CD4-positive, alpha-beta T cell (primary cell): ENCODE measurements at places on chromosomes 2 and 18.

- DNase-seq: no peak
These were observed 28.0 kb downstream of the CD28 start for GRCh38 chr2:203734276-203734983.

- no peak for DNase-seq
These were observed 8.8 kb upstream of the SMAD7 start for GRCh38 chr18:48959551-48959920.

- no peak for DNase-seq
These were observed 245.7 kb downstream of the IKZF2 start for GRCh38 chr2:212905640-212906201.

DNA sequence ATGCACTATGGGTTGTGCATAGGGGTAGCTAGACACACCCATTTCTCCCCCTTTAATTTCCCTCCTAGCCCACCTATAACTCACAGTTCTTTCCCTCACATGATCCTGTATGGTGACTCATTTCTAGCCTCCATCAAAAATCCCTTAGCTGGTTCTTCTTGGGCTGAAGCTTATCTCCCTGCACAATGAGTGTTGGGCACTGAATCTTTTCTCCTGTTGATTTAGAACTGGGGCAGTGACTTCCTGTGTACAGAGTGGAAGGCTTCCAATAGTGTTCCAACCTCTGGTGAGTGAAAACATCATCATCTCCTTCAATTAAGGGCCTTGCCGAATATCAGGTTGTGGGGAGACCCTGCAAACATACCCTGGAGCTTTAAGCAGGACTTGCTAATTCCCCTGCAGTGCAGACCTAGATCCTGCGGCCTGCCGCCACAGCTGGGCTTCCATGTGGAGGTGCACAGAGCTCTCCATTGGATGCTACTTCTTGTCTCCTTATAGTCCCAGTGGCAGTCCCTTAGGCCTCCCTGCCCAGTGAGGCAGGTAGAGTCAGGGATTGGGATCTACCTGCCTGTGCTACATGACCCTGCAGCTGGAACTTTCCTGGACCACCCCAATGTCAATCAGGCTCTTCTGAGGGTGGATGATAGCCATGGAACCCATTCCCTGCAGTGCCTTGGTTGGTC is 121.8 kb downstream of the PLB1 start:
- no peak for DNase-seq

GRCh38 chr2:69831354-69831905 is 2.0 kb downstream of the GMCL1 start:
- DNase-seq: peak; percentile 11

GRCh38 chr2:120938045-120938771 is 202.5 kb downstream of the GLI2 start:
- no peak for DNase-seq

GRCh38 chr2:206323486-206323885 is 49.0 kb downstream of the ZDBF2 start:
- DNase-seq: no peak

- no peak for DNase-seq
These were observed 35.5 kb upstream of the SLC35F5 start for GRCh38 chr2:113791697-113792590.

DNA sequence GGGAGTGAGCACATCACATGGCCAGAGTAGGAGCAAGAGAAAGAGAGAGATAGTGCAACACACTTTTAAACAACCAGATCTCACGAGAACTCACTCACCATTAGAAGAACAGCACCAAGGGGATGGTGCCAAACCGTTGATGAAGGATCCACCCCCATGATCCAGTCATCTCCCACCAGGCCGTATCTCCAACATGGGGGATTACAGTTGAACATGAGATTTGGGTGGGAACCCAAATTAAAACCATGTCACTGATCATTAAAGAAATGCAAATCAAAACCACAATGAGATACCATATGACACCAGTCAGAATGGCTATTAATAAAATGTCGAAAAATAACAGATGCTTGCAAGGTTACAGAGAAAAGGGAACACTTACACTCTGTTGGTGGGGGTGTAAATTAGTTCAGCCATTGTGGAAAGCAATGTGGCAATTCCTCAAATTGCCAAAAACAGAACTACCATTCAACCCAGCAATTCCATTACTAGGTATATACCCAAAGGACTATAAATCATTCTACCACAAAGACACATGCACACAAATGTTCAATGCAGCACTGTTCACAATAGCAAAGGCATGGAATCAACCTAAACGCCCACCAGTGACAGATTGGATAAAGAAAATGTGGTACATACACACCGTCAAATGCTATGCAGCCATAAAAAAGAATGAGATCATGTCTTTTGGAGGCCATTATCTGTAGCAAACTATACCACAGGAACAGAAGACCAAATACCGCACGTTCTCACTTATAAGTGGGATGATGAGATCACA is 137.1 kb downstream of the COL6A3 start:
- no peak for DNase-seq

DNA sequence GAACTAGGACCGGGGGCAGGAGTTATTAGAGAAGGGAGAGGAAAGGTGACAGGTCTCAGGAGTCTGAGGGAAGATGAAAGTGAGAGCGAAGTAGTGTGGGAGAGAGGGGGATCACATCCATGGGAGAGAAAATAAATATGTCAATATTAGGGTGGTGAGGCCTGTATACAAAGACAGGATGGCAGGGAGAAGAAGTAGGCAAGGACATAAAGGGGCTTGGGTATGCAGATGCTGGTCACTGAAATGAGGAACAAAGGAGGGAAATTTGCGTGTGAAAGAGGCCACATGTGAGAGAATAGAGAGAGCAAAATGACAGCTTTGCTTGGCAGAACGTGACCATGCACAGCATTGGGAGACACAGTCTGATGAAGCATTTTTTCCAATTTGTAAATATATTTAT is 13.6 kb downstream of the METAP1D start:
- no peak for DNase-seq

- no peak for DNase-seq
These were observed 677.5 kb upstream of the FSHR start for GRCh38 chr2:49831698-49832367.

DNA sequence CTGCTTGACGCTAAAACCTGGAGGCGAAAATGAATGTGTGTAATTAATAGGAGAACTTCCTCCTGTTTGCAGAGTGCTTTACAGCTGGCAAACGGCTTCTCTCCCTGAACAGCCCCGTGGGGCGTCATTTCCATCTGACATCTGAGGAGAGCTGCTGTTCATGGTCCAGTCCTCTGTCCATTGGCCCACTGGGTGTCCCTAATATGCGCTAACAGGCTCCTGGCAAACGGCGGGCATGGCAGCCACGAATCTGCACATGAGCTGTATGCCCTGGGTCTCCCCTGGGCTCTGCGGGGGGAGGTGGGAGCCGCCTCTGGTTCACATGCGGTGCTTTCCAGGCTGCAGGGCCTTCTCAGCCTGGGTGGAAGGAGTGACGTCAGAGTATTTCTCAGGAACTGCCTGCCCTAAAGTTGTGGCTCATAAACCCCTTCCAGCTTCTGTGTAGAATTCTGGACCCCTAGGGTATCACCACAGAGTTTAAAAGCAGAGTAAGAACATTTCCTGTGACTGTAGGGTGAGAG is 73.2 kb downstream of the LRRFIP1 start:
- peak; percentile 48 for DNase-seq

GRCh38 chr2:111667001-111667400 is 217.0 kb downstream of the ANAPC1 start:
- DNase-seq: no peak

GRCh38 chr18:37662546-37663339 is 97.1 kb upstream of the CELF4 start:
- DNase-seq: no peak

DNA sequence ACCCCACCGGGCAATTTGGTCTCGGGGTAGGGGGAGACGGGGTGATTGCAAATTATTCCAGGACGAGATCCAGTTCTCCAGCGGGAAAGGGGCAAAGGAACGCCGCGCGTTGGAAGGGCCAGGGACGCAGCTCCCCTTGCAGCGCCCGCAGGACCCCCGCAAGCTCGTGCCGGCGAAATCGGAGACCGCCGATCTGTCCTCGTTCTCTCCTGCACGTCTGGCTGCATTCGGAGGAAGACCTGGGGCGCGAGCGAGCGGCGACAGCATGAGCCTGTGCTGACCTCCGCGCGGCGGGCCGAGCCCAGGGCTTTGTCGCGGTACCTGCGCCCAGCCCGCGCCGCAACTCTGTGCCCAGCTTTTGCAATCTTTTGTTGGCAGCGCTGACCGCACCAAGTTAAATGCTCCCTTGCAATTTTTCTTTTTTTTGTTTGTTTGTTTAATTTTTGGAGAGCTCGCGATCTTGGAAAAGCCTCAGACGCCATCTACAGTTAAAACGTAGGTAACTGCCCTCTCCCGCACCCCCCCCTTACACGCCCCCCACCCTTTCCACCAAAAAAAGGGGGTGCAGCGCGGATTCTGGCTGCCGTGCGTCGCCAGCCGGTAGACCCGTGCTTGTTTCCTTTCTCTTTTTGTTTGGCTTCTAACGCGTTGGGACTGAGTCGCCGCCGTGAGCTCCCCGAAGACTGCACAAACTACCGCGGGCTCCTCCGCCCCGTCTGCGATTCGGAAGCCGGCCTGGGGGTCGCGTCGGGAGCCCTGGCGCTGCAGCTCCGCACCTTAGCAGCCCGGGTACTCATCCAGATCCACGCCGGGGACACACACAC is 667 bp downstream of the TRIB2 start:
- DNase-seq: peak; percentile 48

DNA sequence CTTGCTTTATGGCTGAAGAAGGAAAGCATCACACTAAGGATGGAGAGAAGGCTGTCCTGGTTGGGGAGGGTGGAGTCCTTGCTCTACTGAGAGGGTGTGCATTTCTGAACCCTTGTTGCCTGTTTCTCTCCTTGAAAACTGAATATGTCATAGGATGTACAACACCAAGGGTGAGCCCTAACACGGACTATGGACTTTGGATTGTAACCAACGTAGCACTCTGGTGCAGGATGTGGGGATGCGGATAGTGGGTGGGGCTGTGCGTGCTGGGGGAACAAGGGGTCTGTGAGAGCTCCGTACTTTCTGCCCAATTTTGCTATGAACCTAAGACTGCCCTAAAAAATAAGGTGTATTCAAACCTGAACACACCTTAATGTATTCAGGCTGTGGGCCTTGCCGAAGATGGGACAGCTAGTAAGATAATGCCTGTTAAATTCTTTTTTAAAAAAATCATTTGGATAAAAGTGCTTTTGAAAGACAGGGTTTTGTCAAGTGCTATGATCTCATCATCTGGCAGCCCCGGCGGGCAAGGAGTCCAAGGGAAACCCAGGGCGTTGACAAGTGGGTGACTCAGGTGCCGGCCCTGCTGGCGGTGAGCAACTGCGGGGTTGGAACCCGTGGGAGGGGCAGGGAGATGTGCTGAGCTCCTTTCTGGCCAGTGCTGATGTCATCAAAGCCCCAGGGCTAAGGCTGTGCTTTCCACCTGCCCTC is 54.0 kb downstream of the GATA6 start:
- DNase-seq: peak; percentile 5

GRCh38 chr2:6855860-6856547 is 9.7 kb downstream of the CMPK2 start:
- no peak for DNase-seq

DNA sequence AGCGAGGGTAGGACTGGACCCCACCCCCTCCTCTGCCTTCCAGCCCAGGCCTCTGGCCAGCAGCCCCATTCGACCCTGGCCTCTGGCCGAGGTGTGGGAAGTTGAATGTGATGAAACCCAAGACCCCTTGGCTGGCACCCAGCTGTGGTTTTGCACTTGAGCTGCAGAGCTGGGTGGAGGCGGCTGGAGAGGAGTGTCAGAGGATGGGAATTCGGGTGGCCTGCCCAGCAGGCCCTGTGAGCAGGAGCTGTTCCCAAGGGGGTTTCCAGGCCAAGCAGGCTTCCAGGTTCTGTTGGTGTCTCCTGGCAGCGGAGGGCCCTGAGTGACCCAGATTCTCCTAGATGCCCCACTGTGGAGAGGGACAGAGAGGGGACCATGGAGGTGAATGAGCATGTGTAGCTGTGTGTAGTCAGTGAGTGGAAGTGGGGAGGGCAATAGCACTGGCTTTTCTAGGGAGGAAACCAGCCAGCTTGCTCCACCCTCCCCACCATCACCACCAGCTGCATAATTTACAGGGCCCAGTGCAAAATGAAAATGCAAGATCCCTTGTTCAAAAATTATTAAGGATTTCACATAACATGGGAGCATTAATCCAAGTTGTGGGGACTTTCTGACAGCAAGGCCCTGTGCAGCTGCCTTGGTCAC is 172.2 kb upstream of the HAAO start:
- DNase-seq: no peak

DNA sequence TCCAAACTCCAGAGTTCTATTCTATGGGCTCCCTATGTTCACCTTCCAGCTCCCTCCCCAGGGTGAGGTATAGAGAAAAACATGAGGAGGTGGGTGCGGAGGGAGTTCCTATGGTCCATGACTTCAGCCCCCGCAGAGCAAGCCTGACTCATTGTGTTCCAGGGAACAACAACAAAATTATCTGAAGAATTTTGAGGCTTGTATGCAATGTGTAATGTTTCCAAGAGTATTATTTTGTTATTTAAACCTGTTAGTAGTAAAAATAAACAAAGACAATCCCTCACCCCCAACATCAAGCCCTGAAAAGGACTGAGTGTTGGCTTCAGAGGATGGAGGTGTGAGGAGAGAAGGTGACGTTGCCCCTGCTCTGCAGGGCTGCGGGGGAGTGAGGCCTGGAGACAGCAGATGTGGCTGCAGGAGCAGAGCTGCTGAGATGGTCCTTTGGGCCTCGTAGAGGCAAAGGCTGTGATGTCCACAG is 29.0 kb downstream of the LAMA3 start:
- no peak for DNase-seq

GRCh38 chr2:231227310-231228162 is 29.1 kb downstream of the ARMC9 start:
- no peak for DNase-seq

- no peak for DNase-seq
These were observed 4.6 kb downstream of the WIPF1 start for GRCh38 chr2:174593041-174593440.

DNA sequence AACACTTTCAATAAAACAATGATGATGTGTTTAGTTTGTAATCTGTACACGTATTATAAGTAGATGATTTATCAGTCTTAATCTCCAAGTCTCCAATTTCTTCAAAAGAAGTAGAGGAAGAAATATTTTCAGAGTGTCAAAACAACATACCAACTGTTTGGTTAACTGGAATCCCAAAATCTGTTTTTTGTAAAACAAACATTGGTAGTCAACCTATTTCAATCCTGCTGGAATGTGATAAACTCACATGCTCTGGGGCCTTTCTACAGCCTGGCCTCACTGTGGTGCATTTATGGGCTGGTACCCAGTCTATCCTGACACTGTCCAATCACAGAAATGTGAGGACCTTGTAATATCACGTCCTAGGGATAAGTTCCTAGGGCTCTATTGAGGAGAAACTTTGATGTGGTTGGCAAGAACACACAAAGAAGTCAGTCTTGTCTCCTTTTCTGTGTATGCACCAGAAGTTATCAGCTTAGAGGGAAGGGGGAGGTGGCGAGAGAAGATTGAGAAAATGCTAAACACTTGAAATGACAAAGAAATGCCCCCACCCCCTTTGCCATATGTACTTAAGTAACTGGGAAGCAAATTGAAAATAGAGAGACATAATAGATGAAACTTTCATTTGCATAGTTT is 47.2 kb downstream of the PRKRA start:
- DNase-seq: no peak

GRCh38 chr2:170548304-170548703 is 166.8 kb upstream of the SP5 start:
- no peak for DNase-seq
